ENCODE measurements at places on chromosomes 7 and 10. TPM values are rescaled to one million over a fixed set of nuclear protein-coding genes. Genes with fewer than 3 reads are reported as not detected.

DNA sequence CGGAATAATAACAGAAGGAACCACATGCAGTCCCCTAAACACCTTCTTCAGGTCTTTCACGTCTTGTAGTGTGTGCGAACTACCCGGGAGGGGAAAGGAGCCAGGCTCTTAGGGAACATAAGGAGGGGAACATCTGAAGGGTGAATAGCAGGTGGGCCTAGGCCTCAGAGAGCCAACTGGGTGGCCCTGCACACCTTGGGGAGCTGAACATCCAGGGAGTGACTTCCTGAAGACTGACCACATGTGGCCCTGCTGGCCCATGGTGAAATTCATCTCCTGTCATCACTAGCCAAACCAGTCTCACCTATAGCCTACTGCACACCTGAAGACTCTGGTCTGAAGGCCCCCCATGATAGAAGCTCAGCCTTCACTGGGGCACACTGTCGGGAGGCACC lies 5.6 kb downstream of the CALML3 start:
- H3K4me1 ChIP-seq: no peaks in the 10 kb centered on the region
- no peaks in the 10 kb centered on the region for H3K27me3 ChIP-seq
- DNase-seq: no peak
- H3K27ac ChIP-seq: no peak overlapping the region
- H3K4me3 ChIP-seq: no peak overlapping the region
- H3K36me3 ChIP-seq: no peaks in the 10 kb centered on the region

DNA sequence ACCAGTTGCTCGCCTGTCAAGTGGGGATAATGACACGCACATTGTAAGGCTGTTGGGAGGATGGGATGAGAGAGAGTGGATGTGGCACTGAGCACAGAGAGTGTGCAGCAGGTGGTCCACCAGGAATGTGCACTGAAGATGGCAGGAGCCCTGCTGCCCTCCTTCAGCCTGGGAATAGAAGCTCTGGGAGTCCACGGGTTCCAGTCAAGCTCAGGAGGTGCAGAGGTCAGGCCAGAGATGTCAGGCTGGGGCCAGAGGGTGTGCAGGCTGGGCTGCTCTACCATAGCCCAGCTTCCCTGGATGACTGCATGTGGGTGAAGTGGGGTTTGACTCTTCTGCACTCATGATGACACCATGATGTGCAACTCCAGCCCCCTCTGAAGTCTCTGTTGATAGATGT lies 58.7 kb downstream of the C10orf120 start:
- DNase-seq: no peak
- no peaks in the 10 kb centered on the region for H3K4me1 ChIP-seq
- no peaks in the 10 kb centered on the region for H3K27me3 ChIP-seq
- no peak overlapping the region for H3K27ac ChIP-seq

- no peaks in the 10 kb centered on the region for H3K4me1 ChIP-seq
- no peaks in the 10 kb centered on the region for H3K27me3 ChIP-seq
- no peak overlapping the region for H3K27ac ChIP-seq
- no peak overlapping the region for H3K4me3 ChIP-seq
Measured at GRCh38 chr7:74262639-74263398, 8.6 kb upstream of the RFC2 start.

DNA sequence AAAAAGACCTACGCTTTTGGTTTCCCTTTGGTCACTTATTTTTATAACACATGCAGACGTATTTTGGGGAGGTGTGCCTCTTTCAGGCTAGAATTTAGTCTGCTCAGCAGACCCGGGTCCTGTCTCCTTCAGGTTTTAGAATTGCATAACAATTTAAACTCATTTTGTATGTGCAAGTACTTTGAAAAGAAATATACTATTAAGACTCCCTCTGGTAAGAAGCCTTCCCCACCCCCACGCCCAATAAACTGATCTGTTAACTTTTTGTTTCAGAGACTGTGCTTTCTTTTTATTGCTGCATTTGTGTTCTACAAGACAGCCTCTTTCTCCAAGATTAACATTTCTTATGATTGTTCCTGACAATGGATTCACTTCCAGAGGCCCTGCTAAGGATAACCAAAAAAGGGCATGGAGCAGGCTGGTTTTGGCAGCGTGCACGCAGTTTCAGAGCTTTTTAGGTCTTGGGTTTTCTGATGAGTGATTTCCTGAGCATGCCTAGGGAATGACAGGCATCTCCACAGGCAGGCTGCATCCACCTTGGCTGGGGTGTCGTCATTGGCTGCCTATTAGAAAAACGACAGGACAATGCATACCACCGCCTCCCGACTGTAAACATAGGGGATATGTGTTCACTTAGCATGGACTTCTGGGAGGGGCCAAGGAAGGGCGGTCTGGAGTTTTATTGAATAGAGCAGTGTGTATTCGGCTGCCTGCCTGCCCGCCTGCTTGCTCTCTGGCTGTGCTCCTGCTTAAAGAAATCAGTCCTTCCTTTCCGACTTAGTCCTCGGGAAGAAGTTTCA lies at the start of gene CALD1:
CALD1 (plus strand) TSS at position 694 of the 800 bp plus-strand sequence. CDS start 88,100 bp downstream, outside the sequence.
- H3K36me3 ChIP-seq: no peaks in the 10 kb centered on the region
- H3K27me3 ChIP-seq: no peaks in the 10 kb centered on the region
- H3K4me1 ChIP-seq: no peaks in the 10 kb centered on the region
- no peak for DNase-seq
- no peak within 1 kb of the TSS for H3K27ac ChIP-seq

DNA sequence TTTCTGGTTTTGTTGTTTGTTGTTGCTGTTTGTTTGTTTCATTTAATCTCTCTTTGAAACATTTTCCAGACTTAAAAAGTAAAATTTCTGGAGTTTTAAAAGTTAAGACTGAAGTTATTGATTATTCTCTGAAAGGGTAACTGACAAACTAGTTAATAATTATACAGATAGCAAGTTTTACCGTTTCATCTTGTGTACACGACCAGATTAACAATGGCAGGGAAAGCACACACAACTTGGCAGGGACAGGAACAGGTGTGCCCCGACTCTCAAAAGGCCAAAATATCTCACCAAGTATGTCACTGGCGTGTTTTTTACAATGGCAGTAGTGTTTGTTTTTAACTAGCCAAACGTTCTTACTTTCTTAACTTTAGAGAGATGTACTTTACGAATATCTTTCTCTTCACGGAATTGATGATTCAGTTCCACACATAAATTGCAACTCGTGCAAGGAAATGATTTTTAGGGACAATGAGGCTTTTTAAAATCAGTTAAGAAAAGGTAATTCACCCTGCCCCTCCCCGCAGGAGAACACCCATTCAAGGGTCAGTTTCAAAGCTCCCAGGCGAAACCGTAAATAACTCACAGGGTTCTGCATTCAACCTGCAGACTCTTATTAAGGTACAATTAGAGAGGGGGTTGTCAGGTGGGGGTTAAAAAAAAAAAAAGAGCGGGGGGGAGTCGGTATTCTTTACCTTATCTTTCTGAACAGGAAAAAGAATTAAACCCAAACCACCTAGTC lies 3.5 kb downstream of the CTBP2 start:
- no peak overlapping the region for H3K4me3 ChIP-seq
- peaks cover 14% of the 10 kb centered on the region for H3K27me3 ChIP-seq
- no peaks in the 10 kb centered on the region for H3K4me1 ChIP-seq
- no peak for DNase-seq
- no peak overlapping the region for H3K27ac ChIP-seq

- no peak for DNase-seq
- H3K4me1 ChIP-seq: no peaks in the 10 kb centered on the region
- no peak overlapping the region for H3K27ac ChIP-seq
- H3K4me3 ChIP-seq: no peak overlapping the region
Measured at GRCh38 chr7:47143339-47143738, 438.6 kb downstream of the TNS3 start.

DNA sequence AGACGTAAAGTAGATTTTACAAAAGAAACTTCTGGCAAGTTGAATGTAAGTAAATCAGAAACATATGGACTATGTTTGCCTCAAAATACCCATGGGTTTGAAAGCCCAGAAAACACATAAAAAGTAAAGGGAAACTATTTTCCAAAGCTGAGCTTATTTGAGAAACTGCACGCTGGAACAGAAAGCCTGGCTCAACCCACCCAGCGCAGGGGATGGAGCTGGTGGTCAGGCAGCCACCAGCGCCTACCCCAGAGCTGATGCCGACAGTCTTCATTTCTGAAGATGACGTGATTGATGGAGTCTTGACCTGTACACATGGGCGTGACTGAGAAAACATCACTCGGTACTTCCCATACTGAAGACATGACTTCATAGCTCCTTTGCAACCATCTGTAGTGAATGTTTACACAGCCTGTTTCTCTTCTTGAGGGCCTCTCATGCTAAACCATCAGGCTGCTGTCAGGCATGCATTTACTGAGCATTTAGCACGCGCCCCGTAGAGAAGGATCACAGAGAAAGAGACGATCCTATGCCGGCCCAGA lies 232.6 kb upstream of the AUTS2 start:
- no peaks in the 10 kb centered on the region for H3K36me3 ChIP-seq
- H3K4me3 ChIP-seq: no peak overlapping the region
- DNase-seq: no peak

DNA sequence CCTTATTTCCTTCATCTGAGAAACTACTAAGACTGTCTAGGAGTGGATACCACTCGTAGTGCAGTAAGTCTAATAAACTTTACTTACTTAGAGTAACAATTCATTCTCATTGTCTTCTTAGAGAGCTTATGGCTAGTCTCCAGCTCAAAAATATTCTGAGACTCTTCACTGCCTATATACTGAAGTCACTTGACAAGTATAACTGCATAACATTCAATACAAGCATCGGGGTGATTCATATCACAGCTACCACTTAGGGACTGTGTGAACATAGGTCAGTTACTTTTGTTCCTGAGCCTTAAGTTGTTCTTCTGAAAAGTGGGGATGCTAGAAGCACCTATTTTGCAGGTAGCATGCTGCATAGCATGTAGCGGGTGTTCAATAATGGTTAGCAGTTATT lies 111.0 kb downstream of the HTR7 start:
- H3K27me3 ChIP-seq: no peaks in the 10 kb centered on the region
- no peak for DNase-seq
- no peaks in the 10 kb centered on the region for H3K4me1 ChIP-seq
- H3K4me3 ChIP-seq: no peak overlapping the region
- no peaks in the 10 kb centered on the region for H3K36me3 ChIP-seq

GRCh38 chr10:72487521-72487920 lies 132.8 kb upstream of the DNAJB12 start:
- no peaks in the 10 kb centered on the region for H3K4me1 ChIP-seq
- H3K4me3 ChIP-seq: no peak overlapping the region
- no peak for DNase-seq
- H3K27ac ChIP-seq: no peak overlapping the region
- H3K27me3 ChIP-seq: no peaks in the 10 kb centered on the region
- H3K36me3 ChIP-seq: no peaks in the 10 kb centered on the region

DNA sequence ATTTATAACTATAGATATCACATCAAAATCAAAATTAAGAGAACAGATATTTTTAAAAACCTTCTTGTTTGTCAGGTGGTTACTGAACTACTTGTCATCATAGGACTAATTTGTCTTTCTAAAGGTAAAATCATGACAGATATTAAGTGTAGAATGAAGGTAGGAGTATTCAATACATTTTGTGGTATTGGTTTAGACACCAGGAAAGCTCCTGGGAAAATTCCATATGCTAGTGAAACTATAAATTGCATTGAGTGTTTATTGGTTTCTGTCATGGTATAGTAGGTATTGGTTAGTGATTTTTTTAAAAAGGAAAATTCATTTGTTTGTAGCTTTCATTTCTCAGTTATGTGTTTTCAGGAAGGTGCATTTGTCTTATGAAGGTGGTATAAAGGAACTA lies 132.7 kb downstream of the KCND2 start:
- no peak for DNase-seq
- no peaks in the 10 kb centered on the region for H3K4me1 ChIP-seq
- no peak overlapping the region for H3K27ac ChIP-seq
- no peaks in the 10 kb centered on the region for H3K27me3 ChIP-seq
- H3K4me3 ChIP-seq: no peak overlapping the region
- H3K36me3 ChIP-seq: no peaks in the 10 kb centered on the region

- no peaks in the 10 kb centered on the region for H3K27me3 ChIP-seq
- H3K4me1 ChIP-seq: no peaks in the 10 kb centered on the region
- H3K36me3 ChIP-seq: no peaks in the 10 kb centered on the region
Measured at GRCh38 chr7:130292682-130293257, at the start of gene CPA4. Gene CPA4, plus strand, starts transcription at chr7:130293161. Its CDS starts 20 bp downstream, at chr7:130293181.

DNA sequence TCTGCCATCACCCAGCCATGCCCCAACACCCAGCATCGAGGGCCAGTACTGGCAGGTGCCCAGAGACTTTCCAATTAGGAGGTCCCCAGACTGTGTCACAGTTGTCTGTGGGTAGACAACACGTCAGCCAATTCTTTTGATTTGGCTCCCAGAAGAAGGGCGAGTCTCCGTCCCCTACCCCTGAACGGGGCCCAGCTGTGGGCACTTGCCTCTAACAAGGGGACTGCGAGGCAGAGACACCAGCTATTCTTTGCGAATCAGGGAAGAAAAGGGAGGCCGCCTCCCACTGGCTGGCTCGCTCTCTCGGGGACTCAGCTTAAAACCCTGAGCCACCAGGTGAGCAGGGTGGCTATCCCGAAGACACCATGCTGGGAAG lies 167.3 kb downstream of the USP6NL start:
- DNase-seq: no peak
- no peaks in the 10 kb centered on the region for H3K36me3 ChIP-seq
- H3K27ac ChIP-seq: no peak overlapping the region
- H3K4me1 ChIP-seq: peaks cover 23% of the 10 kb centered on the region

DNA sequence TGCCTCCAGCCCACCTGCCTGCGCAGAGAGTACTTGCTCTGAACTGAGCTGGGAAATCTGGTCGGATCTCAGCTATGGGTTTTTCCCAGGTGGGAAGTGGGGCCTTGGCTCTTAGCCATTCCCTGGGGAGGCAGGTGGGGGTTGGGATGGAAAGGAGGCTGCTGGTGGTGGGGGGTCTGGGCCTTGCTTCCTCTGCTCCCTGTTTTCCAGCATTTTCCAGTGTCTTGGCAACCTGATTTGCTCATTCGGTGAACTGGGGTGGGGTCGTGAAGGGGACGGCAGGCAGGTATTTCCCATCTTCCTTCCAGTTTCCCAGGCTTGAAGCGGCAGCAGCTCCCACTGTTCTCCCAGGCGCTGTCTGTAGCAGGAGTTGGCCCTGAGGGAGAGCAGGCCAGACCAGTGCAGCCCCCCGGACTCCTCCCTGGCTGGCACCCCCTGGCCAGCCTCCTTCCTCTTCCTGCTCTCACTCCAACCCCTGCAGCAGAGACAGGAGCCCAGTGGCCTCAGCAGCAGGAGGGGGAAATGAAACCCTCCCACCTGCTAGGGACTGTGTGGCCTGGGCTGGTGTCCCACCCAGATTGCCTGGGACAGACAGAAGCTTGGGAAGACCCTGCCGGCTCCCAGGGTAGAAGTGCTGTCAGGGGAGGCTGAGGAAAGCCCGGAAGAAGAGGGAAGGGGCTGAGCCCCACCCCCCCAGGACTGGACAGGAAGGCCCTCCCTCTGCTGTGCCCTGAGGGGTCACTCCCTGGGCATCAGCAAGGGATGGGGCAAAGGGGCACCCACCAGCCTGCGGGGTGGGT lies 6.6 kb downstream of the TRIM8 start:
- no peak for DNase-seq
- no peaks in the 10 kb centered on the region for H3K27me3 ChIP-seq
- H3K36me3 ChIP-seq: peaks cover 26% of the 10 kb centered on the region
- H3K4me1 ChIP-seq: peaks cover 68% of the 10 kb centered on the region
- peak overlapping the region; percentile 82 for H3K27ac ChIP-seq
- no peak overlapping the region for H3K4me3 ChIP-seq

- H3K36me3 ChIP-seq: no peaks in the 10 kb centered on the region
- no peaks in the 10 kb centered on the region for H3K4me1 ChIP-seq
- H3K4me3 ChIP-seq: no peak overlapping the region
- no peak for DNase-seq
- no peaks in the 10 kb centered on the region for H3K27me3 ChIP-seq
Measured at GRCh38 chr10:86840498-86840897, 84.1 kb downstream of the BMPR1A start.

PRKAR2B gene
- 0.47 TPM for total RNA-seq

WNT2 gene
- not detected for total RNA-seq

FKBP6 gene
- total RNA-seq: not detected

ODAD2 gene
- 0.32 TPM for total RNA-seq

CCL26 gene
- total RNA-seq: not detected

CLDN4 gene
- total RNA-seq: not detected
